ENCODE measurements at places on chromosomes 5 and 9.

DNA sequence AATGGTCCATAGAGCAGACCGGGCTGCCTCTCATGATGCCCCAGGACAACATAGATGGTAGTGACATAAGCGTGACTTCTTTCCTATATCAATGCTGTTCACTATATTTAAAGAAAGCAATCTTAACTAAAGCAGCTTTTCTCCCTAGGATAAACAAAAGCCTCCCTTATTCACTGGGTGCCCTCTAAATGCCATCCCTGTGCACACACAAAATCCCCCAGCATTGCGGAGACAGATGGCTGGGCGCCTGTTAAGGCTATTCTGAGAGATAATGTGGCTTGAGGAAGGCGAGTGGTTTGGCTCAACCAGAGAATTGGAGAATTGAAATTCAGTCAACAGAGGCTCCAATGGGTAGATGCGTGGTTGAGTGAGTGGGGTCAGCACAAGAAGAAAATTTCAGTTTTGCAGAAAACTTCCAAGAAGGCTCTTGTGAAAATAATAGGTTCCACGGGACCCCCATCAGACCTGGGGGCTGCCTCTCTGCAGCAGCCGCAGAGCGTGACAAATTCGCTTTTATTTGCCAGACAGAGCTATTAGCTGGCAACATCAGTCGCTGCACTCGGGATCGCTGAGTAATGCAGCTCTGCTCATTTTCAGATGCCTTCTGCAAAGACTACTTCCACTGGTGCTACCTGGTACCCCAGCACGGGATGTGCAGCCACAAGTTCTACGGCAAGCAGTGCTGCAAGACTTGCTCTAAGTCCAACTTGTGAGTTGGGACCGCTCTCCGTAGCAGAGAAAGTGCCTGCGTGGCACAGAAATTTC, 103.9 kb upstream of the ICE1 start:
- no peak for DNase-seq

DNA sequence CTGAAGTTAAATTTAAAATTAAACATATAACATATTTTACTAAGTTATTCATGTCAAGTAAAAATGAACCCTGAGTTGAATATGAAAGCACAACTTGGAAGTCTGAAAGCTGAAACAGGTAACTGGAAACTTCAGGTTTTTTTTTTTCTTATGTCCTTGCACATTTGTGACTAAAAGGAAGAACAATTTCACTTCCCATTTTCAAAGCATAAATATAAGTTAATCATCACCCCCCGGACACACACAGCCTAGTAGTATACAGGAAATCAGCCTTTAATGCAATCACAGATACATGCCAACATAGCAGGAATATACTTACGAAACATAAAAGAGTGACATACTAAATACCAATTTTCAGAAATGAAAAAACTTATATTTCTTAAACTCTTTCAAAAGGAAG, 225.9 kb downstream of the RFX3 start:
- DNase-seq = no peak

GRCh38 chr9:70934642-70935041, 186.8 kb downstream of the TRPM3 start:
- no peak for DNase-seq

- no peak for DNase-seq
Measured at GRCh38 chr5:116256717-116257116, 171.9 kb downstream of the COMMD10 start.

DNA sequence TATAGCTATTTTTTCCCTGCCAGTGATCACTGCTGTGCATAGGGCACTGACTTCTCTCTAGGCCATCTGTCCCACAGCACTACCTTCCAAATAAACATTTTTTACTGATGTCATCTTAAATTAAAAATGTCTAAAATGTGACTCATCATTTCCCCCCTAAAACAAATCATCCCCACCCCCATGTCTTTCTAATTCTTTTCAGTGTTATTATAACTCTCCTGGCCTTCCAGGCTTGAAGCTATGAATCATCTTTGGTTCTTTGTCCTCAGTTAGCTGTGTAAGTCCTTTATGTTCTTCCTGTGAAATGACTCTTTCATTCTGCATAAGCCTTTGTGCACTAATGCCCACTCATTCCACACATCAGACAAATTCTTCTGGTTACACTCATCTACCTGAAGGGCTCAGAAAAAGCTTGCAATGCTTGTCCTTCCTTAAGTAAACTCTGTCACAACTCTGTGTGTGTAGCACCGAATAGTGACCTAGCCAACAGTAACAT, 78.1 kb downstream of the CFAP95 start:
- no peak for DNase-seq
